ENCODE measurements at places on chromosomes 12 and 14.

GRCh38 chr12:120760349-120761254 is 35.0 kb downstream of the ACADS start:
- no peak for DNase-seq

GRCh38 chr14:91313852-91314251 is 69.3 kb upstream of the GPR68 start:
- no peak for DNase-seq

DNA sequence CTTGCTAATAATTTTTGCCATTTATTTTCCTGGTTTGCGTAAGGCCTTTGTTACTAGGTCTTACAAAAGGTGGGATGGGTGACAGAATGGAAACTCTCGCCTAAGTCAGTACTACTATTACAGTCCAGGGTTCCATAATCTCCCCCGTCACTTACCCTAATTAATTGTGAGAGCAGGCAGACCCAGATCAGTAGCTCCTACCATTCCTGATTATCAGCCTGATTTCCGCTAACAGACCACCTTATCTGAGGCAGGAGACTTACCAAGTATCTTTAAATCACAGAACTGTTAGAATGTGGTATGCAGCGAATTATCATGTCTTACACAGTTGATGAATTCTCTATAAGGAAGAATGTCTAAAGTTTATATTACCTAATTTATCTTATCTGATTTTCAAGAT is 234.7 kb downstream of the FOXN3 start:
- DNase-seq = no peak

DNA sequence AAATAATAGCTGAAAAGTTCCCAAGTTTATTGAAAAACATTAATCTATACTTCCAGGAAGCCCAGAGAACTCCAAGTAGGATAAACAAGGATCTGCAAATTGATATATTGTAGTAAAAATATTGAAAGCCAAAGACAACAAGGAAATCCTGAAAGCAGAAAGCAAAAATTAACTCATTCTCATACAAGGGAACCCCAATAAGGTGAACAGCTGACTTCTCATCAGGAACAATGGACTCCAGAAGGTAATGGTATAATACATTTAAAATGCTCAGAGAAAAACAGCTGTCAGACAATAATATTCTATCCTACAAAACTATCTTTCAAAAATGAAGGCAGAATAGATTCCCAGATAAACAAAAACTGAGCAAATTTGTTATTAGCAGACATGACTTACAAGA is 138.1 kb upstream of the BMP4 start:
- DNase-seq = no peak
